ENCODE measurements at places on chromosomes 12 and 14. TPM values are rescaled to one million over a fixed set of nuclear protein-coding genes. Genes with fewer than 3 reads are reported as not detected.

LHX5 gene
- not detected for total RNA-seq

FBXO33 gene
- 18.6 TPM for total RNA-seq

KRT71 gene
- not detected for total RNA-seq

SRGAP1 gene
- total RNA-seq = 0.07 TPM

- H3K27me3 ChIP-seq = no peaks in the 10 kb centered on the region
- DNase-seq = peak; percentile 55
- H3K27ac ChIP-seq = peak overlapping the region; percentile 78
These were observed 25.3 kb downstream of the CLEC2A start for GRCh38 chr12:9906873-9907272.
